ENCODE measurements at places on chromosomes 11 and 22.

DNA sequence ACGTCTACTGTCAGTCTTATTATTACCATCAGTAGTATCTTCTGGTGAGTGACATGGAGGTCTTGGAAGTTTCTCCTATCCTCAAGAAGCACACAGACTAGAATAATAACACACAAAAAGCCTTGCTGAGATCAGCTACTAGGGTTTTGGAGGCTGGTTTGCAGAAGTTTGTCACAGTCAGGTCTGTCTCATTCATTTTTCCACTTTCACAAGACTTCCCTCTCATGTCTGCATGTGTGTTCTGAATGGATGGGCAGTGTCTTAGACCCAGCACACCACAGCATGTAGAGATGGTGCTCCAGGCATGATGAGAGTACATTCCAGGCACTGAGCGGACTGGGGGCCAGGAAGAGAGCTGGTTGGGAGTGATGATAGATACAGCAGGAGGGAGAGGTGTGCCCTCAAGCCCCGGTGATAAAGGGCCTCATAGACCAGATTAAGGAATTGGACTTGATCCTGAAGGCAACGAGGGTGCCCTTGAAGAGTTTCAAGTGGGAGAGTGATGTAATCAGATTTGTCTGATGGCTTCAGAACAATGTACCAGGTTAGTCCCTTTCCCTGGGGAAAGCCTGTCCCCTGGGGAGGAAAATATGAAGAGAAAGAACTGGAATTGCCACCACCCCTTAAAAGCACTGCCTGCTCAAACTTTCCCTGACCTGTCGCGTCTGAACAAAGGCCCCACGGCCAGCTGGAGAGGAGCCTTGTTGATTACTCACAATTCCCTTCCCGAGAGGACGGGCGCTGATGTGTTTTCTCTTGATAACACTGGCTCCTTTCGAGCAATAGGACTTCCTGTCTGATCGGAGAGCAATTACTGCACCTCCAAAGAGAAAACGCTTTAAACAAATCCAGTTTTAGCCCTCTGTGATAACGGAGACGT, 45.1 kb upstream of the LMO2 start:
- DNase-seq = peak; percentile 24

GRCh38 chr22:19753090-19753842, 7.3 kb upstream of the TBX1 start:
- DNase-seq = no peak

GRCh38 chr11:116890193-116890592, 52.8 kb upstream of the APOA1 start:
- DNase-seq = no peak

- no peak for DNase-seq
These were observed 48.4 kb upstream of the MUC15 start for GRCh38 chr11:26620282-26621045.

DNA sequence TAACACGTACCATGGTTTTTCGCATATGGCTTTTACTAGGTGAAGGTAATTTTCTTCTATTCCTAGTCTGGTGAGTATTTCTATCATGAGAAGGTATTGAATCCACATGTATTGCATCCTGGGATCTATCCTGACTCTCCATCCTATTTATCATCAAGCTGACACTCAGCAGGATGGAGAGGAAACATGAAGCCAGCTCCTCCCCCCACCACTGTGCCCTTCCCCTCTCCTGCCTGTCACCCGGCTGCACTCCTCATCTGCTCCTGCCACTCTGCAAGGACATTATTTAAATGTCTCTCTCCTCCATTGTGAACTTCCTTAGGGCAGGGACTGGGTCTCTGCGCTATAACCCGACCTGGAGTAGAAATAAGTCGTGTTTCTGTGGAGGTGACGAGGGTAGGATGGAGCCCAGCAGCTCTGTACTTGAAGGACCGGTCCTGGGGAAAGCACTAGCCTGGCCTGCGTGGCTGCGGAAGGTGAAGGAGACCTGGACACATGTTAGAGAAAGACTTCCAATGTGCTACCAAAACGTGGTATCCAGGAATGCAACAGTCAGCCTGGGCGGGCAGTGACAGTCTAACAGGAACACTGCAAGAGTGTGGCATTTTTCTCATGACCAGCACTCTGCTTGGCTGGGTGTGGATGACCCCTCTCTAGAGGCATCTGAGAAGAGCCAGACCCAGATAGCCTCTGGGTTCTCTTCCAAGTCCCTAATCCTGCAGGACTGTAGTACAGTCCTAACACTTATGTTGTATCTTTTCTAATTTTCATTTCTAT, 111.2 kb downstream of the MICAL3 start:
- DNase-seq = no peak

DNA sequence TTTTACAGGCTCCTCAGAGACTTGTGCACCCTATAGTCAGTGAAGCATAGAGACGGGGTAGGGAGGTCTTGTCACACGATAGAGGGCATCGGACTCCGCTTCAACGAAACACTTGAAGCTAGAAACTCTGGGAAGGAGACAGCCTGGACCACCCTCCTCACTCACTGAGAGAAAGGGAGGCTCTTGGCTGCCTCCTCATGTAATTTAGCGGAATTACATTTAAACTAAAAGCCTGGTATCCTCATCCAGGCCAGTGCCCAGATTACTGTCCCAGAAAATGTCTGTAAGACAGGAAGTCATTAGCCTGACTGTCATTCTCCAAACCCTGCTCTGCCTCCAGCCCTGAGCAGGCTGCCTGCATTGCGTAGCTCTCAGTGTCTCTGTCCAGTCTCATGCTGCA, 36.0 kb downstream of the TTLL1 start:
- DNase-seq = no peak

- DNase-seq = no peak
These were observed 59.0 kb downstream of the ZC3H12C start for GRCh38 chr11:110152199-110152598.

DNA sequence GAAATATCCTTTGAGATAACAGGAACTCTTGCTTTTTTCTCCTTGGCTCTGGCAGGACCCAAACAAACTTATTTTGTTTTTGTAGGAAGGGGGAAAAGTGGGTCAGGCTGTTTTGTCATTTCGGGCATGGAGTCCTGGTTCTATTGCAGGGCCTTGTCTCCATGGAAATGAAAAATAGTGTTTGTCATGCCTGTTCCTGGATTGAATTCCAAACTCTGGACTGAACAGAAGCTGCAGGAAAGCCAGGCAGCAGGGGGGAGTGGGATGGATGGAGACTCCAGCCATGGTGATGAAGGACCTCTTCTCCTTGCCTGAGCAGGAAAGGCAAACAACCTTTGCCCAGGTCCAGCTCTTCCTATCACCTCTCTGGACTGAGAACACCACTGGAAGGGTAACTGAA, 87.0 kb downstream of the SCN3B start:
- no peak for DNase-seq

DNA sequence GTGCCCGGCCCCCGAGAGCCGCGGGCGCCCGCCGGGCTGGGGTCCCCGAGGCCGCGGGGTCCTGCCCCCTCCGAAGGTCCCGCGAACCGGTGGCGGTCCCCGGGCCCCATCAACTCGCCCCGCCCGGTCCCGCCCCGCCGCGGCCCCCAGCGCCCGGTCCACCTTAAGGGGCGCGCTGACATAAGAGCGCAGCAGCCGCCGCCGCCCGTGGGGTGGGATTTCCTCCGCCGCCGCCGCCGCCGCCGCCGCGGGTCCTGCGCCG, at the start of gene ZDHHC8:
Gene ZDHHC8, plus strand, starts transcription at position 208 of the 262 bp plus-strand sequence. CDS start 144 bp downstream, outside the sequence.
- DNase-seq = no peak

DNA sequence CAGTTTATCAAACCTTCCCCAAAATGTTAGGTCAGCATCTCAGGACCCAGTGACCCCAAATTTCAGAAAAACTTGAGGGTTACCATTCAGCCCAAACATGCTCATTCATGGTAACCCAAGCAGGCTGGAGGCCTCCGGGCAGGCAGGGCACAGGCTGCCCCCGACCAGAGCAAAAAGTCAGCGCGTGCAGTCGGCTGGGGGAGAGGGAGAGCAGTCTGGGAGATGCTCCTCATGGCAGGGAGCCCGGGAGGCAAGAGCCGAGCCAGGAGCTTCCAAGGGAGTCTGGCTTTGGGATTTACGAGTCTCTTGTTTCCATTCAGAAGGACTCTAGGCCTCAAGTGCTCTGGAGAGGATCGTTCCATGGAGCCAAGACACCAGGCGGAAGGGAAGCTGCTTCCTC, 45.7 kb downstream of the RPUSD4 start:
- DNase-seq = no peak

DNA sequence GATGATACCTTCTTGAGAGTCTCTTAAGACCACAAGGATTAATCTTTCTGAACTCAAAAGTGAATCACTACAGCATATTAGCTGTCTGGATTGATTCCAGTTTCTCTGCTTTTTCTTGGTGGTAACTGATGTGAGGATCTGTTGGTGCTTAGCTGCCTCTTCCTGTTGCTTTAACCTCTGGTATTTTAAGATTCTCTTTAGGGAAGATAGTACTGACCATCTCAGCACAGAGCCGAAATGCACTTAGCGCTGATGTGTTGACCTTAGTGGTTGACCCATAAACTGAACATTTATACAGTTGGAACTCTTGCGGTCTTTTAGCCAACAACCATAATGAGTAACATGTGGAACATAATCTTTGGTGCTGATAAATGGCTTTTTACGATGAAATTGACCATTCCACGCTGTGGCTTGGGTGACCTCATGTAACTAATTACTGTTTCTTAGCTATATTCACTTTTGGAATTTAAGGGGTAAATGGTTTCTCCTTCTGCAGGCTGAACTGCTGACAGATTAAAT, 33.7 kb downstream of the APLP2 start:
- DNase-seq = no peak

DNA sequence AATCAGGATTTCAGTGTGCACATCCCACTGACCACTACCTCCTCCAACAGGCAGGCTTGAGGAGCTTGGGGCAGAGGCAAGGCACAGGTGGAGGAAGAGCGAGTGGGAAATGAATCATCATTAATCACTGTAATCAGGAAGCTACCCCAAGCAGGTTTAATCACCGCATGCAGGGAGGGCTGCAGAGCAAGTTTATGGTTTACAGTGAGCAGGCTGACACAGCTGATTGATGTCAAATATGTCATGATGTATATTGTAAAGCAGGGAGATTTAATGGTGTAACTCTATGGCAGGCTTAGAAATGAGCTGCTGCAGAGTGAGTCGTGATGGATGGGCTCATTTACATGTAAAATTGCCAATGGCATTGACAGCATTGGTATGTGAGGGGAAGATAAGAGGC, 441.0 kb downstream of the NTM start:
- peak; percentile 38 for DNase-seq

DNA sequence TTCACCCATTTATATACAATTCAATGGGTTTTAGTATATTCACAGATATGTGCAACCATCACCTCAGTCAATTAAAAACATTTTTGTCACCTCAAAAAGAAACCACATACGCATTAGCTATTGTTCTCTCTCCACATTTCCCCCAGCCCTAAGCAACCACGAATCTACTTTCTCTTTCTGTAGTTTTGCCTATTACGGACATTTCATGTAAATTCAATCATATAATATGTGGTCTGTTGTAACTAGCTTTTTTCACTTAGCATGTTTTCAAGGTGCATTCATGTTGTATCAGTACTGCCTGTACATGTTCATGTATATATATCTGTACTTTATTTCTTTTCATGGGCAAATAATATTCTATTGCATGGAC, 104.7 kb upstream of the RRM1 start:
- no peak for DNase-seq

DNA sequence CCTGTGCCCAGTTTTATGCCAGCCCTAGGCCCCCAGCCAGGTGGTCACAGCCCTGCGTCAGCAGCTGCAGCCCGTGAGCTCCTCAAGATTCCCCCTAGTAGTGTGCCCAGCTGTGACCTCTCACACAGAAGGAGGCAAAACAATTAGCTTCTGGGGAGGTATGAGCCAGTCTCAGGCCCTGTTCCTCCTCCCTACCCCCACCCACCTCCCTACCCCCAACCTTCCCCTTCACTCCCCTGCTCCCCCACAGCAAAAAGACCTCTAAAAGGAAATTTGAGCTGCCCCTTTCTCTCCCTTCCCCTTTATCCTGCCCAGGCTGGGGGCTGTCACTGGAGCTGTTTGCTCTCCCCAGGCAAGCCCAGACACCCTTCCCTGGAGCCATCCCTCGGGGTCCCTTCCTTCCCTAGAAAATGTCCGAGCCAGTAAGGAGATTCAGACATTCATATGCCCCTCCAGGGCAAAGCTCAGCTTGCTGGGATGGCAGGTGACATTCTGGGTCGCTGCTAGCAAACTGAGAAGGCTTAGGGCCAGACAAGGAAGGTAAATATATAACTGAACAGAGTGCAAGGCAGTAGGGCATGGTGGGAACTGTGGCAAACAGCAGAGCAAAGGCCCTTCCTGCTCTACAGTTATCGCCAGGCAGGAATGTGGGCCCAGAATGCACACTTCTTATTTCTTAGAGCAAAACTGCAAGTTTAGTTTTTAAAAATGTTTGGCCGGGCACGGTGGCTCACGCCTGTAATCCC, 300.2 kb downstream of the MN1 start:
- DNase-seq = no peak

- DNase-seq = no peak
These were observed 15.1 kb downstream of the WNT7B start for GRCh38 chr22:45961679-45962433.

DNA sequence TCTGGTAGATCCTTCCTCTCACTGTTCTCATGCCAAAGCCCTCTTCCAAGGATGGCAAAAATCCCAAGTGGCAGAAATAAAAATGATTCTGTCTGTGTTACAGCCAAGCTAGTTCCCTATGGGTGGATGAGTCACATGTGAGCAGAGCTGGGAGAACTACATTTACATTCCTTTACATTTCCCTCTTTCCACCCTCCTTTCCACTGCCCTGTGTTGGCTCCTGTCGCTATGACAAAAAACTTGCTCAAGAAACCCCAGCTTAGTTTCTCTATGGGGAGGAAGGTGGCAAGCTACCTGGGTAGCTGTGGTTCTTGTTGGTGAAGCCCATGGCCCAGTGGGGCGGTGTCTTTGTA, 10.2 kb upstream of the DDB2 start:
- no peak for DNase-seq

DNA sequence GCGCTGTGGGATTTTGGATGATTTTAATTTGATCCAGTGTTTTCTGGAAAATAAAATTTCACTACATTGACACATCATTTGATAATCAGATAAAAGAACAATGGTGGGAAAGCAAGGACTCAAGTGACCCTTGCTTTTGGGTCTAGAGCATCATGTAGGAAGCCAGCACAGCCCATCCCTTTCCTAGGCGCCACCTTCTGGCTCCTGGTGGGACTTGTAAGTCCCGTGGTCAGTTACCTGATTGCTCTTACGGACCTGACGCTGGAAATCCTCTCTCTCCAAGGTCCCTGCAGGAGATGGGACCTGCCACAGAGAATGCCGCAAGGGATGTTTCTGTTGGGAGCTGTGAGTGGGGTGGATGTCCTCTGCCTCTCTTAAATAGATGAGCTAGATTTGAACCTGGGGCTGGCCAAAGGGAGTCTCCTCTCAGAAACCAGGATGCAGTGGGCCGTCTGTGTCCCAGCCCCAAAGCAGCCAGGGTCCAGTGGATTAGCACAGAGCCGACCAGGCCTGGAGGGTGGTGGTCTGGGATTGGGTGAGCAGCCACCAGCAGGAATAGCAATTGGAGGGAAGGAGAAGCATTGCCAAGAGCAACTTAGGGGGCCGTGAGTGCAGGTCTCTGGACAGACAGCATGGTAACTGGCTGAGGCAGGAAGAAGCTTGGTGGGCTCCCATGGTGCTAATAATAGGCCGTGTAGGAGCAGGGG, 21.7 kb downstream of the TIMP3 start:
- DNase-seq = peak; percentile 78

Measured in WERI-Rb-1 (cell line).